ENCODE measurements at places on chromosomes 12 and 14. TPM values are rescaled to one million over a fixed set of nuclear protein-coding genes. Genes with fewer than 3 reads are reported as not detected.

OVCH1 gene
- not detected for total RNA-seq

PIANP gene
- 1.5 TPM for total RNA-seq

BDKRB1 gene
- not detected for total RNA-seq

LRP1 gene
- 9.7 TPM for total RNA-seq

C12orf57 gene
- 423 TPM for total RNA-seq

PMEL gene
- not detected for total RNA-seq

SLC6A12 gene
- 0.49 TPM for total RNA-seq

- DNase-seq, result no peak
Observed at GRCh38 chr12:32377344-32378055, 21.9 kb upstream of the FGD4 start.

- no peak for DNase-seq
Observed at GRCh38 chr12:27762757-27763156, 17.3 kb upstream of the KLHL42 start.

GRCh38 chr12:64457032-64457431, 5.1 kb downstream of the TBK1 start:
- DNase-seq, result peak; percentile 30

GRCh38 chr14:36579573-36580140, 2.8 kb downstream of the NKX2-8 start:
- no peak for DNase-seq

GRCh38 chr12:93166541-93167307, 211.0 kb upstream of the NUDT4 start:
- DNase-seq, result no peak

GRCh38 chr12:69714542-69714941, 15.4 kb upstream of the BEST3 start:
- DNase-seq, result no peak

DNA sequence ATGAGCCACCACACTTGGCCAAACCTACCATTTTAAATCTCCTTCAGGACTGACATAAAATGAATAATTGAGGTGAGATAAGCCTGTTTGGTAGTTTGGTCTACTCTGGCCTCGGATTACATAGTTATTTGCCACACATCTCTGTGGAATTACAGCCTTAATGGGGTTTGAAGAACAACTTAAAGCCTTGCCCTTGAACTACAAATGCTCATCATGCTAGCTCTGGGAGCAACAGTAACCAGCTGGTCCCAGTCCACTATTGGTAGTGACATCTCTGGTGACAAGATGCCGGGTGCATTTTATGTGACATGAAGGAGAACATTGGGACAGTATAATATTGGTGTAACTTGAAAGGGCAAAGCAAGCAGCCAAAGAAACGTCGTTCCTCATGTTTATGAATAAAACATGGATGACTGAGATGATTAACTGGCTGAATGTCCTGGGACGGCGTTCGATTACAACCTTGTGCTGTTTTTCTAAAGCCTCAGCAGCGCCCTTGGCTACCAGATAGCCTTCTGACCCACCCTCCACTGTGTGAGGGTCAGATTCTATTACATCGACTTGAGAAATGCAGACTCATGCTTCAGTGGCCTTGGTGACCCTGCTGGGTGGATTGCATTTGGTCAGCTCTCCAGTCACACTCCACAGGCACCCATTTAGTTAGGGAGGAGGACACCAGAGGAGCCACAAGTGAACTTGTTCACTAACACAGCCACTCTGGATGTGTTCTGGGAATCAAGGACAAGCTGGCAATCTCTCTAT, 41.5 kb downstream of the BEST3 start:
- no peak for DNase-seq

Data from CD4-positive, alpha-beta memory T cell (primary cell).